ENCODE measurements at places on chromosomes 2 and 18.

DNA sequence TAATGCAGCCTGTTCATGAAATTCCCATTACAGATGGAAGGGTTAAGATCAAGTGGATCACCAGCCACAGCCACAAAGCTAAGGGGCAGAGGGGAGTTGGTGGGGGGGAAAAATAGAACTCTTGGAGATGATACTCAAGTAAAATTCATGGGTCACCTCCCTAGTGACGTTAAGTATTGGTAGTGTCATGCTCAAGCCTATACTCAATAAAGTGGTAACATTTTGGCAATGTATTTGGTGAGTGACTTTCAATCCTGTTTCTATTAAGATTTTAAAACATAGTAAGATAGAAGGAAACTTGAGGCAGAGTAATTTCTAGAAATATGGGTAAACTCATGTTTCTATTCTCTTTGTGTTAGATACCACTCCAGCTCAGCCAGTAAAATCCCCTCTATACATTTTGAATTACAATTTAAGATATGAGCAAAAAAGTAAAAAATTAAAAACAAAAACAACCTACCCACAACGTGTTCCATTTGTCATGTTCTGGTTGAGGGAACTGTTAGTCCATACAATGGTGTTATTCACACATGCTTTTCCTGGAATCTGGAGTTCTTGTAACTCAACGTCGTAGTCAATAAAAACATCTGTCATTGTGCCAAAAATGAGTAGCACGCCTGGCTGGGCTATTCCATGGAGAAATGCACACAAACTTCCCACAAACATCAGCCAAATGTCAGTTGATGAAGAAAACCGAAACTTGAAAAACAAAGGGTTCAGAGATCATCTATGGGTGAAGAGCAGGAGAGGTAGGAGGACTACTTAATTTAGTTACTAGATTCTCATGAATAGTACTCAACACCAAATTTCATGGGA lies 18.1 kb downstream of the ABCB11 start:
- no peak for DNase-seq

- no peak for DNase-seq
These were observed 145.8 kb downstream of the LAMA3 start for GRCh38 chr18:23835091-23835490.

GRCh38 chr2:26077291-26077690 lies 43.4 kb downstream of the RAB10 start:
- no peak for DNase-seq

DNA sequence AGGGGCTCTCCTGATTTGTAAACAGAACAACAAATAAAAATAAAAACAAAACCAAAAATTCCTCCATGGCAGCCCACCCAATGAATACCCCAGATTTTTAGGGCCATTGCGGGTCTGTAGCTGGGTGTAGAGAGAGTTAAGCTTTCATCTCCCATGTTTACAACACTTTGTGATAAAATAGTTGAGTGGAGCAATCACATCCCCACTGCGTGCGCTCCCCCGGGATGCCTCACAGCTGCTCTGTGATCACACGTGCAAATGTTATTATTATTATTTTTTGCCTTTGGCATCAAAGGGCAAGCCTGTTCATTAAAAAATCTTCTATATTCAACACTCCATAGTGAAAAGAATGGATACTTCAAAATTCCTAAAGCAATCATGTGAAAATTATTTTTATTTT lies 118.0 kb downstream of the MBP start:
- no peak for DNase-seq

DNA sequence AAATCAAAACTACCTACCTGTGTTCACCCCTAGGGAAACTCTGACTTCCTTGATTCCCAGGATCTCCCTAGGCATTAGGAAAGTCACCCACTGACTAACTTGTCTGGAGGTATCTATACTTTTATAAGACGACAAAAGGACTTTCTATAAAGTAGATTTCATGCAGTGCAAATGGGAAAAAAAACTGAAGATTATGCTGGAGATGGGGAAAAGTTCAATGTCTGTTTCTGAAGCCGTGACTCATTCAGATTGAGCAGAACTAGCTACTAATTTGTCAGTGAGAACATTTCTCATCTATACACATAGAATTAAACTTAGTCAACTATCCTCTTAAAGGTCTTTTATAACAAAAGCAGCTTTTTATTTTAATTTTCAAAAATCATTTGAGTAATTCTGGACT lies 6.0 kb downstream of the SEPTIN10 start:
- no peak for DNase-seq

DNA sequence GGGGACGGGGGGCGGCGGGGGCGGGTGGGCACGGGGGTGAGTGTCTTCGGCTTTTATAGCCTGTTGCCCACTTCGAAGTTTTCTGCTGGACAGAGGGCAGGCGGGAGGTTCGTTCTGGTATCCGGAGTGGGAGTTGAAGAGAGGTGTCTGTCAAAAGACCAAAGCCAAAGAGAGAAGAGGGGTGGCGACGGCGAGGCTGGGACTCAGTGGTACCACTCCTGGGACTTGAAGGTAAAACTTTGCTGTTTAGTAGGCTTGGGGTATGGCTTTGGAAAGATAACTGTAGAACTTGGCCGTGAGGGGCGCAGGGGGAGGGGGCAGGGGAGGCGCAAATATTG lies 215.8 kb upstream of the DTNA start:
- DNase-seq, result no peak

GRCh38 chr18:37253394-37254235 lies 312.0 kb downstream of the CELF4 start:
- no peak for DNase-seq

- DNase-seq, result peak; percentile 16
These were observed 216.6 kb downstream of the RTP5 start for GRCh38 chr2:242085941-242086621.

DNA sequence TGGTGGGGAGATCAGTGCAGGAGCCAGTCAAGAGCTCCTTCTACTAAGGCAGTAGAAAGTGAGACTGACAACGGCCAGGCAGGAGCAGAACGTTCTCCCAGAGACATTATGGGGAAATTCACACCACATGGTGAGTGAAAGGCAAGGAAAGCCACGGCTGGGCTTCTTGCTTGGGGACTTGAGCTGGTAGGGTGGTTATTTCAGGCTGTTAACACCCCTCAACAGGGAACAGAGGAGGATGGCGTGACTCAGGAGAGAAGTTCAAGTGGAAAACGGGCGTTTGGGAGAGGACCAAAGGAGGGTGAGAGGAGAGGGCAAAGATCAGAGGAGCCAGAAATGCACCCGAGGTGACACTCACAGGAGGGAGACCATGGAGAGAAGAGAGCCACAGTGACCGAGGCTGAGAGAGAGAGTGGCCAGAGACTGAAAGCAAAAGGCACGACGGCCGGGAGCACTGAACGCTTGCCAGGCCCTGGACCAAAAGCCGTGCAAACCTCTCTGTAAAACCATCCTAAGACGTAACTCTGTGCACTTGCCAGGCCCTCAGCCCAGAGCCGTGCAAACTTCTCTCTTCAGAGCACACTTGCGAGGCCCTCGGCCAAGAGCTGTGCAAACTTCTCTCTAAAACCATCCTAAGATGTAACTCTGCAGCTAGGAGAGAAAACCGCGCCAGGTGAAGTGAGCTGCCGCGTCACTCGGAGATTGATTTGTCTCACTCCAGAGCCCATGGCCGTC lies 7.7 kb downstream of the TPO start:
- DNase-seq, result no peak

DNA sequence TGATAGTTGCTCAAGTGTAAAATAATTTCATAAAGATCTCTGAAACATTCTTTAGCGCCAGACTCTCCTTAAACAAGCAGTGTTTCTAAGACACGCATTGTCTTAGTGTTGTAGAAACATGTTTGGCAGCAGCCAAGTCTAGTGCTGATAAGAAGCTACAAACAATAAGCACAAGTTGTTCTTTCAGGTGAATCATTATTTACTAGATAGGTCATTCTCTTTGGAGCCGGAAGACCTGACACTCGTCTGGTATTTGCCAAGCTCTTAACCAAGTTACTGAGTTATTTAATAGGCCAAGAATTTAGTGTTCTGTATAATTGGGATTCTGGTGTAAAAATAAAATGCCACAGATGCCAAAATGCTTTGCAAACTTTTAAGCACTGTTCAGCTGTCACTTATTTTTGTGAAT lies 852.1 kb downstream of the CPS1 start:
- DNase-seq, result no peak

- no peak for DNase-seq
These were observed 43.0 kb downstream of the ANKRD36B start for GRCh38 chr2:97546711-97547110.

GRCh38 chr2:176774766-176775451 lies 437.7 kb upstream of the HNRNPA3 start:
- DNase-seq, result no peak

DNA sequence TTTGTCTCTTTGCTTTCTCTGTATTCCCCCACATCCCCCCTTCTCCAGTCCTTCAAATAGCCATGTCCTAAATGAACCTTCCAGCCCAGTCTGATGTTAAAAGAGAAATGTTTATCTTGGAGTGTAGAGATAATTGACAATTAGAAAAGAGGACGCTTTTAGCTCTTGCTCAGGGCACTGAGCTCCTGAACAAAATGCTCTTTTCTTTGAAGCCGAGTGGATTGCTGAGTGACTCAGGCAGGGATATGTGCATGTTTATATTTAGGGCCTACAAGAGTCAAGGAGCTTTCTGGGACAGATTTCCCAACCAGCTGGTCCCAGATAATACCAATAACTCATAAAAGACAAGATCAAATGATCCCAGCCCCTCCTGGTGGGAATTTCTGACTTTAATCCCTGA lies 88.0 kb upstream of the SETBP1 start:
- DNase-seq, result no peak

GRCh38 chr2:133345638-133346037 lies 222.6 kb downstream of the NCKAP5 start:
- DNase-seq, result no peak

GRCh38 chr2:3692375-3692774 lies 11.0 kb upstream of the DCDC2C start:
- DNase-seq, result no peak

DNA sequence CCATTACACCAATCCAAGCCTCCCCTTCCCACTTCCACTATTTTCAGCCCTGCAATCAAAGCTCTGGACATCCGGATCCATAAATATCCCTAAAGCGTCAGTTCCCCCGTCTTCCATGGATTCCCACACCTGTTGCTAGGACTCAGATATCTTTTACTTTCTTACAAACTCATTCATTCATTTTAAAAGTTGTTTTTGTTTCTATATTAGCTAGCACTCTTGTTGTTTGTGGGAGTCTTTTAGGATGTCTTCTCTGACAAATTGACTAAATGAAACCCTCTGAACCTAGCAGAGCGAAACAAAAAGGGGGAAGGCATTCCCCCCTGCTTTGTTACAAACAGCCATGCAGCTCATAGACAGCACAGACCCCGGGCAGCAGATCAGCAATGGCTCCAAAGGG lies 9.0 kb upstream of the NBAS start:
- DNase-seq, result no peak

DNA sequence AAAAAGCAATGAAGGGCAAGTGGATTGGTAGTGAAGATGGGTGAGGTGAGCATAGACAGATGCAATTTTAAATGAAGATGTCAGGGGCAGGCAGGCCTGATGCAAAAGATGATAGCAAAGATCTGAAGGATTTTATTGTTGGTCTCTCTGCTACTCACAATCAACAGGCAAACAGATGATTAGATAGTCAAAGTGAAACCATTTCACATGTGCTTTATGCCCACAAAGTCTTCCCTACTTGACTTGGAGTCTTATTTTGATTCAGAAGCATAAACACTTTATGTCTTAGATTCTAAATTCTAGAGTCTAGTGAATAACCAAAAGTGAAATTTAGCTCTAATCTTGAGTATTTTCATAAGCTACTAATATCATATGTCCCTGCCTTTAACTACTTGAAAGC lies 153.8 kb upstream of the HNRNPA3 start:
- no peak for DNase-seq

DNA sequence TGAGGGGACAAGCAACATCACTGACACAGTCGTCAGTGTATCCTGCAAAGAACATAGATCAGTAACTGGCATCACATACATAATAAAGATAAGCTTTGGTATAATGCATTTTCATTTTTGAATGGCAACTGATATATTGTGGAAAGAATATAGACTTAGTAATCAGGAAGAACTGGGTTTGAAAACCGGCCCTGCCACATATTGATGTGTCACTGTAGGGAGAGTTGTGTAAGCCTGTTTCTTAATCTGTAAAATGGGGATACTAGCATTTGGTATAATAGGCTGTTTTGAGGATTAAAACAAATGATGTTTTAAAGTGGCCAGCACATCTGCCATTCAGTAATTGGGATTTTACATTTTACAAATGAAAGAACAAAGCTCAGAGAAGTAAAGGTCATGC lies 277.8 kb upstream of the CNTNAP5 start:
- DNase-seq, result no peak

DNA sequence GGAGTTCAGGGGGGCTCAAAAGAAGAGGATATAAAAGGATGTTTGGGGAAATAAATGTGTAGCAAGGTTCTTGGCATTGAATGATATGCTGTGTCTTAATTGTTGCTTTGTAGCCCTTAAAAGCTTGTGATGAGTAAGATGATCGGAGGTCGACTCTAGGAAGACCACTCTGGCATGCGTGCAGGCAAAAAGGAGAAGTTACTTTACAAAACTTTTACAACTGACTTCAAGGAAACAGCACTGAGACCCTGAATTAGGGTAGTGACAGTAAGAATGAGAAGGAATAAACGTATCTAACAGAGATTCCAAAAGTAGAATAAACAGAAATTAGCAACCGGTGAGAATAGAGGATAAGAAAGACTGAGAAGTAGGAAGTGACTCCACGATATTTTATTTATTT lies 228.7 kb upstream of the TANK start:
- no peak for DNase-seq

GRCh38 chr2:15820927-15821326 lies 119.4 kb upstream of the MYCN start:
- DNase-seq, result no peak

All from stimulated activated naive CD8-positive, alpha-beta T cell treated with anti-CD3 and anti-CD28 coated beads, Interleukin-15, amount 100 ng/mL, for 72 hours (primary cell).